ENCODE measurements at places on chromosomes 1 and 21.

- no peak for DNase-seq
Measured at GRCh38 chr1:214010197-214010573, 22.4 kb downstream of the PROX1 start.

- no peak for DNase-seq
Measured at GRCh38 chr1:35936838-35937237, 5.9 kb downstream of the AGO3 start.

DNA sequence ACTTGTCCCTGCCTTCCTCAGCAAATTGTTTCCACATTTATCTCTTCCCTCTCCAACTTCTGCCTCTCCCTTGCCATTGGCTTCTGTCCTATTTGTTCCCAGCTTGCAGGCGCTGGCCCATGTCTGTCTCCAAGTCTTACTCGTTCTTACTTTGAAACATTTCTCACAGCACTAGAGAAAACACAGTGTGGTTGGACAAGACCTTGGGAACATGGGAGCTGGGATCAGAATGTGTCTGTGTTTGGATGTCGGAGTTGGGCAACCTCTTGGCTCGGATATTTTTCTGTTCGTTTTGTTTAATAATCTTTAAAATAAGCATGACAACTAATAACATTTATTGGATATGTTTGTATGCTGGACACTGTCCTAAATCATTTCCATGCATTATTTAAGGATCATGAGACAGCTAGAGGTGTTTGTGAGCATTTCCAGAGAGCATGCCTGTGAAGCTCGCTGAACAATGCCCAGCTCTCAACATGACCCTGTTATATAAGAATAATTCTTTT, 5.9 kb upstream of the BRWD1 start:
- no peak for DNase-seq

- no peak for DNase-seq
Measured at GRCh38 chr1:167013108-167013929, 24.2 kb downstream of the MAEL start.

- DNase-seq: no peak
Measured at GRCh38 chr1:113057006-113057405, 16.0 kb upstream of the LRIG2 start.
